ENCODE measurements at places on chromosomes 4 and X.

GRCh38 chr4:127822430-127822829 lies 40.3 kb downstream of the HSPA4L start:
- DNase-seq = no peak

DNA sequence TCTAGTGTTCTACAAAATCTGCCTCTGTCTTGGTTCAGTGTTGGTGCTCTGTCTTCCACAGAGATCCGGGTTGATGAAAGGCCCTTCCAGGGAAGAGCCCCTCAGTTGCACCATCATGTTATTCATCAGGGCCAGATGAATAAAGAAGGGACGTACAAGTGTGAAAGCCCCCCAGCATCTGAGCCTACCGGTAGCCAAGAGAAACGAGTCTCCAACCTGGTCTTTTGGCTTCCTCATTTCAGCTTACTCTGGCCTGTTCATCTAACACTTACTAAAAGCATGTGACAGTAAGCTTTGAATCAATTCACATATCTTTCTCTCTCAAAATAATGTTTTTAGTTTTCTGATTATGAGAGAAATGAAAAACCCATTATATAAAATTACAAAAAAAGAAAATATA lies 19.2 kb downstream of the MEPE start:
- no peak for DNase-seq

DNA sequence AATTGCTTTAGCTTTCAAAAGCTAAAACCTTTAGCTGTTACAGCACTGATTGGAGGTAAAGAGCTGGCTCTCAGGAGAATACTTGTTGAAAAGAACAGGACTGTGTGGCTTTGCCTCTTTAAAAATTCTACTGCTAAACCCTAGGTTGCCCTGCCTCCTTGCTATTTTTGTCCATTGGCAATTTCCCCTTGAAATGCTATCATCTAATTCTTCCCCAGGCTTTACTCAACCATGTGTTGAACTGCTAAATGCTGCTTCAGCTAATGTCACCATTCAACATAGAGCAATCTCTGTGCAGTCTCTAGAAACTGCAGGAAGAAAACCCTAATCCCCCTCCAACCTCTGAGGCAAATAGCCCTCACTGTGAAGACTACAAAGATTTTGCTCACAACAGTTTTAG lies 203.7 kb upstream of the ARX start:
- no peak for DNase-seq

DNA sequence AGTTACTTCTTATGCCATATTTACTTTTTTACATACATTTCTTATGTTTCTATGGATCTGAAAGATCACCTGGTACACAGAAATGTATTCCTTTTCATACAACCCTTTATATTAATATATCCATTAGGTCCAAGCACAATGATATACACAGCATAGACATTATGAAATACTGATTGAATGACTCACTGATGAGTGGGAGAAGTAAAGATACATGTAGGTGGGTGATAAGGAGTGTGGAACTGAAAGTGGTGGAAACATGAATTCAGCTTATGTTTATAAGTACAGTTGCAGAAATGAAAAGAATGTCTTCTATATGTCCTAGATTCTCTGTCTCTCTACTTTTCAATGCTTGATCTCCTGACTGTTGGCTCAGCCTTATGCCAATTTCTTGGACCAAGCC lies 87.9 kb downstream of the YIPF7 start:
- DNase-seq = no peak

- no peak for DNase-seq
These were observed 893 bp upstream of the GAB3 start for GRCh38 chrX:154751669-154752271.

GRCh38 chr4:172543249-172543648 lies 625.4 kb upstream of the GALNT7 start:
- no peak for DNase-seq

DNA sequence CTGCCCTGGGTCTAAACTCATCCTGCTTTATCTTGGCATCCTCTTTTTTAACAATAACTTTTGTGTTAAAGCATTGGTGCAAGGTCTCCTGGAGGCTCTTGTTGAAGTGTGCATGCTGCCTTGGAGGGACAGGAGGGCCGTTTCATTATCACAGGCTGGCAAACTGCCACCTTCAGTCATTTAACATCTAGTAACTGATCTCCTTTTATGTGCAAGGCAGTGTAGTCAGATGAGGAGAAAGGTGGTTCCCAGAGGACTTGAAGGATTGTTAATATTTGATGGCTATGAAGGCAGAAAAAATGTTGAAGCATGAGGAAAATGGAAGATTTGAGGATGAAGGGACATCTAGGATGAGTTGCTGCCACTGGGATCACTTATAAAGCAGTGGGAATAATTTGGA lies 439.4 kb downstream of the RAPGEF2 start:
- no peak for DNase-seq

- no peak for DNase-seq
These were observed 732 bp upstream of the ADRA2C start for GRCh38 chr4:3765271-3766035.

GRCh38 chrX:16633754-16634153 lies 16.2 kb upstream of the S100G start:
- DNase-seq = no peak

GRCh38 chr4:53128706-53129357 lies 237.0 kb downstream of the SCFD2 start:
- no peak for DNase-seq

DNA sequence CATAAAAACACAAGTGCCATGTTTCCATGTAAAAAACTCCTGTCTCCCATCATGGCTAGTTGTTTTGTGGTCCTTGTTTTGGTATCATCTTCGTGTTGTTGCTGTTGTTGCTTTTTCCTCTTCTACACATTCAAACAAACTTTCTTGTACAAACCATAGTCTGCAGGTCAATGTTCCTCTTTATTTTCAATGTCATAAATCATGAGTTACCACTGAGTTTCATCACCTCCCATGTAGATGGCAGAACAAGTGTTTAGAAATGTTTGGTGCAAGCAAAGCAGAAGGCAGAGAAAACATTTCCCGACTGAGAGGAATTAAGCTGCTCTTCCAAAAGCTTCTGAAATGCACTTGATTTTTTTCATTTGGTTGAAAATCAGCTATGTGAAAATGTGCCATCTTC lies 166.0 kb downstream of the ANTXR2 start:
- no peak for DNase-seq

DNA sequence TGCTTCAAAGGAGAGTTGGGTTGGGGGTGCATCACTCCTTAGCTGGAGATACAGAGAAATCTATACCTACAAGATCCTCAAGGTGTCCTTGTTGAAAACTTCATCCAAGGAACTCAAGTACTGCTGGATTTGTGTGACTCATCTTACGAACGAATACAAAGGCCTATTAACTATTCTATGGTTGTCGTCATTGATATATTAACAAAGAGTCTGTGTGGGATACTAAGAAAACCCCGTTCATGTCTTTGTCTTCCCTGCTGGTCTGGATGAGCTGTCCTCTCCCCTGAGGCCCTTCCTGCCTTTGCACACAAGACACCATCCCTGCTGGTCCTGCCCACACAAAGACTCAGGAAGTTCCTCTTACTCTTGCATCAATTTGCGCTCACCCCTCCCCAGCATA lies 54.9 kb upstream of the IRF2 start:
- no peak for DNase-seq

- DNase-seq = peak; percentile 66
These were observed 1.6 kb downstream of the PPP3CA start for GRCh38 chr4:101345596-101346350.

GRCh38 chrX:135389717-135390116 lies 32.0 kb upstream of the SMIM10L2A start:
- DNase-seq = no peak

GRCh38 chrX:25527156-25527555 lies 511.4 kb upstream of the ARX start:
- no peak for DNase-seq

DNA sequence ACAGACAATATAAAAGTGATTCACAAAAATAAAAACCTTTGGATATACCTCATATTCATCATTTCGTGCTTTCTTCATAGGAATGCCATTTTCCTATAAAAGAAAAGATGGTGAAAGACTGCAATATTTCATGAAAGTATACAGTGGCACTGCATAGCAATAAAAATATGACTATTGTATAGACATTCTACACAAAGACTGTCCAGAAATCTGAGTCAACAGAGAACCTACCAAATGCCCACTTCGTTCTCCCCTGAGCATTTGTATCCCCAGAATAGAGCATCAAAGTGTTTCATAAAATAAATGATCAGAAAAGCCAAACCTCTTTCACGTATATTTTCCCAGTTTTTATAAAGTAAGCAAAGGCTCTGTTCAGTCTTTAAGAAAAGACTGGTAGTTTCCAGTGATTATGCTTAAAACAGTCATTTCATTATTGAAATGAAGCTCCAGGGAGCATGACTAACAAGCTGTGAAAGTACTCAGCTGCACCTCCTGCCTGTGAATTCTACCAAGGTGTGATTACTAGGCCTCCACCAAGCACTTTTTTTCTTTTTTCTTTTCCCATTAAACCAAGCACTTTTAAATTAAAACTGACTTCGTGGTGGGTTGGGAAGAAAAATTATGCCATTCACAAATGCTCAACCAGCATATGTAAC lies 20.2 kb downstream of the PPA2 start:
- DNase-seq = no peak

DNA sequence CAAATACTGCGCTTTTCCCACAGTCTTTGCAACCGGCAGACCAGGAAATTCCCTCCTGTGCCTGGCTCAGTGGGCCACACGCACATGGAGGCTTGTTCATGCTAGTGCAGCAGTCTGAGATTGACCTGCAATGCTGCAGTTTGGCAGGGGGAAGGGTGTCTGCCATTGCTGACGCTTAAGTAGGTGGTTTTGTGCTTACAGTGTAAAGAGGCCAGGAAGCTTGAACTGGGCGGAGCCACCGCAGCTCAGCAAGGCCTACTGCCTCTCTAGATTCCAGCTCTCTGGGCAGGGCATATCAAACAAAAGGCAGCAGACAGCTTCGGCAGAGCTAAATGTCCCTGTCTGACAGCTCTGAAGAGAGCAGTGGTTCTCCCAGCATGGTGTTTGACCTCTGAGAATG lies 390.5 kb upstream of the TECRL start:
- DNase-seq = no peak

DNA sequence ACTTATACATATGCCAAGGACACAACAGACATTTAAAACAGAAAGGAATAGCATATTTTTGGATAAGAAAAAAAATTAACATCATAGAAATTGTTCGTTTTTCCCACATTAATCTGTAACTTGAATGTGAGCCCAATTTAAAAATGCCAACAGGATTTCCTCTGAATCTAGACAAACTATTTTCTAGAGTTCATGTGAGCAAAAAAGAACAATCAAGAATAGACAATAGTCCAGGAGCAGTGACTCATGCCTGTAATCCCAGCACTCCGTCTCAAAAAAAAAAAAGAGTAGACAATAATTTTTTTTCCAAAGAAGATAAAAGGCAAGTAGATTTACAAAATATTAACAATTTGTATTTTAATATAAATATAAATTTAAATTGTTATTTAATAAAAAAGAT lies 73.7 kb upstream of the DUSP21 start:
- DNase-seq = no peak

GRCh38 chr4:14878681-14879080 lies 123.6 kb upstream of the CPEB2 start:
- DNase-seq = no peak

- DNase-seq = peak; percentile 67
These were observed 7.1 kb downstream of the RASSF6 start for GRCh38 chr4:73613130-73613529.

All from Peyer's patch (tissue), 4 donors.